ENCODE measurements at places on chromosomes 5 and 9. TPM values are rescaled to one million over a fixed set of nuclear protein-coding genes. Genes with fewer than 3 reads are reported as not detected.

The NSG2 gene
- not detected for total RNA-seq

The NREP gene
- total RNA-seq, result 108 TPM

The LCN9 gene
- total RNA-seq, result not detected

The ZNF454 gene
- 1.3 TPM for total RNA-seq

The HINT2 gene
- 13.9 TPM for total RNA-seq

The TSSK1B gene
- not detected for total RNA-seq

The FOXD4L4 gene
- 0.29 TPM for total RNA-seq

The C5orf52 gene
- not detected for total RNA-seq

The PRRT1B gene
- not detected for total RNA-seq

The GFRA3 gene
- not detected for total RNA-seq

The CDKN2B gene
- total RNA-seq, result 4.7 TPM

The RPL12 gene
- 1,341 TPM for total RNA-seq

The ANXA1 gene
- 659 TPM for total RNA-seq

The CTXN3 gene
- not detected for total RNA-seq

The C5 gene
- 3.4 TPM for total RNA-seq

The CCDC192 gene
- total RNA-seq, result not detected

The TCF7 gene
- total RNA-seq, result 0.57 TPM

The OR13C8 gene
- not detected for total RNA-seq

The CLIC3 gene
- 0.27 TPM for total RNA-seq

The GFI1B gene
- not detected for total RNA-seq

The DEPDC1B gene
- 32.4 TPM for total RNA-seq

The MSX2 gene
- total RNA-seq, result 0.79 TPM

The FANCC gene
- 12.1 TPM for total RNA-seq

The ZNF883 gene
- total RNA-seq, result 0.53 TPM

The HTR4 gene
- total RNA-seq, result 0.07 TPM

The FOXD4L6 gene
- total RNA-seq, result not detected

The OR1Q1 gene
- not detected for total RNA-seq

The ECSCR gene
- 317 TPM for total RNA-seq

The OGN gene
- total RNA-seq, result under 0.01 TPM

The C9orf153 gene
- 0.27 TPM for total RNA-seq

The NINJ1 gene
- total RNA-seq, result 19.7 TPM

The BDP1 gene
- 56.4 TPM for total RNA-seq

The TRUB2 gene
- 23.3 TPM for total RNA-seq

The KIF4B gene
- total RNA-seq, result 0.29 TPM

The CD72 gene
- total RNA-seq, result not detected

The TRIP13 gene
- total RNA-seq, result 77.8 TPM

The GABRA6 gene
- total RNA-seq, result 0.66 TPM
